NCI-H1092 treated with DMSO at 0.1 percent for 48 hours (cell line): ENCODE measurements at places on chromosomes 11 and 22.

- DNase-seq = peak; percentile 53
Observed at GRCh38 chr11:69442012-69442806, 39.3 kb upstream of the LINC01488 start.

- DNase-seq = no peak
Observed at GRCh38 chr11:94185416-94186084, 56.9 kb downstream of the PANX1 start.

DNA sequence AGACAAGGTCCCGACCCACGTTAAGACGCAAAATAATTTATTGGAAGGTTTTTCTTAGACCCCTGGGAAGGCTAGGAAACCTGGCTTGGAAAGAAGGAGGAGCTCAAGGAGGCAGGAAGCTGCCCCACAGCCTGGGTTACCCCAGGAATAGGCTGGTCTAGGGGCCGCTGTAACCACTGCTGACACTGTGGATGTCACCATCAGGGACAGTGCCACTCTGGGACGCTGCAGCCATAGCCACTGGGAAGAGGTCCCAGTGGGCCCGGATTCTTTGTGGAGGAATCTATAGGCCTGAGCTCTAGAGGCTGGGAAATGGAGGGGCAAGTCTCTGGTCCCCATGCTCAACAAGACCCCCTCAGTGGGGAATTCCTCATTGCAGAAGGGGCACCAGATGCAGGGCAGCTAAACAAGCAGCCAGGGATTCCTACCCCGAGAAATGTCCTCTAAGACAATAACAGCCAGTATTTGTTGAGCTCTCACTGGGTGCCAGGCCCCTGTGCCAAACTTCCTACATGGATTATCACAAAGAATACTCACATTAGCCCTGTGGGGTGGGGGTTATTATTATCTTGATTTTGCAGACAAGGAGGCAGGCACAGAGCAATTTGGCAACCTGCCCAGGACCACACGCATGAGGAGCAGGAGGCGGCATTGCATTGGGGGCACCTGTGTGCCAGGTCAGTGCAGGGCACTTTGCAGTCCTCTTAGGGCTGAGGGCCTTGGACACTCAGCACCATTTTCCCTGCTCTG, 19.5 kb upstream of the CHKA start:
- DNase-seq = peak; percentile 74

GRCh38 chr11:102012946-102013345, 34.3 kb upstream of the CFAP300 start:
- no peak for DNase-seq

DNA sequence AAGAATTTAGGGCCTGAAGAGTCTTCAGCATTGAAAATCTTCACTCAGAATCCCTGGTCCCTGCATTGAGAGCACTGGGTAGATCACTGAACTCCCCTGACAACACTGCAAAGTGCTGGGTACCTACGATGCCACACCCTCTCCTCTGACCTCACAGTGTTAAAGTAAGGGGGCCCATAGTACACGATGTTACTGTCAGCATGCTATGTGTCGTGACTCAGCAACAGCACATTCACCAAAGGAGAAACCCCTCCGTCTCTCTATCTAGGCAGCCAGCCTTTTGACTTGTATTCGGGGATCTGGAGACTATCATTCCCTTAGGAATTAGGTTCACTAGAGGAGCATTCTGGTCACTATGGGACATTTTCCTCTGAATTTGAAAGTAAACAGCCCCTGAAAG, 67.4 kb upstream of the PITPNB start:
- DNase-seq = no peak

GRCh38 chr11:75659836-75660235, 9.0 kb downstream of the MAP6 start:
- no peak for DNase-seq

- DNase-seq = no peak
Observed at GRCh38 chr11:105224482-105225253, 85.1 kb upstream of the CARD18 start.
